ENCODE measurements at places on chromosomes 7 and 10.

GRCh38 chr7:137965942-137966640 is 35.8 kb downstream of the CREB3L2 start:
- H3K36me3 ChIP-seq: no peaks in the 10 kb centered on the region
- no peak overlapping the region for H3K4me3 ChIP-seq
- no peaks in the 10 kb centered on the region for H3K27me3 ChIP-seq
- no peak for DNase-seq
- H3K4me1 ChIP-seq: peaks cover 61% of the 10 kb centered on the region
- peak overlapping the region; percentile 85 for H3K27ac ChIP-seq

- DNase-seq: no peak
- no peaks in the 10 kb centered on the region for H3K27me3 ChIP-seq
- H3K4me3 ChIP-seq: no peak overlapping the region
- H3K4me1 ChIP-seq: no peaks in the 10 kb centered on the region
- no peak overlapping the region for H3K27ac ChIP-seq
- no peaks in the 10 kb centered on the region for H3K36me3 ChIP-seq
Measured at GRCh38 chr10:11042357-11042756, 24.7 kb downstream of the CELF2 start.

GRCh38 chr10:114322344-114322743 is 82.0 kb downstream of the AFAP1L2 start:
- no peak overlapping the region for H3K4me3 ChIP-seq
- H3K4me1 ChIP-seq: no peaks in the 10 kb centered on the region
- no peak overlapping the region for H3K27ac ChIP-seq
- DNase-seq: no peak
- H3K36me3 ChIP-seq: peaks cover 6% of the 10 kb centered on the region
- H3K27me3 ChIP-seq: no peaks in the 10 kb centered on the region

DNA sequence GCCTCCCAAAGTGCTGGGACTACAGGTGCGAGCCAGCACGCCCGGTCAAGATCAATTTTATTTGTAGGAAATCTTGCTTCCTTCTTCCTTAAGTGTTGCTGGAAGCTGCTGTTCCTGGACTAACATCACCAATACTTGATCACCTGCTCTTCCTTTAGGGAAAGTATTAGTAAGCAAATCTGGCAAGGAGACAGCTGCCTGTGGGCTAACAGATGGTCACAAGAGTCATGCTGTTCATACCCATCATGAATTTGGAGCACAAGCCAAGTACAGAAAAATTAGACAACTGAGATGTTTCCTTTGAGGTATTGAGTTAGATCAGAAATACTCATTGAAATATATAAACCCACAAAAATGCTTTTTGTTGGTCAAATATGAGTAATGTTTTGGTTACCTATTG is 27.9 kb downstream of the BAIAP2L1 start:
- no peak overlapping the region for H3K4me3 ChIP-seq
- no peaks in the 10 kb centered on the region for H3K4me1 ChIP-seq
- H3K36me3 ChIP-seq: no peaks in the 10 kb centered on the region
- no peaks in the 10 kb centered on the region for H3K27me3 ChIP-seq
- no peak for DNase-seq
- no peak overlapping the region for H3K27ac ChIP-seq

GRCh38 chr7:116511552-116512519 is 12.3 kb downstream of the CAV2 start:
- peak overlapping the region; percentile 73 for H3K27ac ChIP-seq
- peaks cover 16% of the 10 kb centered on the region for H3K36me3 ChIP-seq
- H3K27me3 ChIP-seq: no peaks in the 10 kb centered on the region
- DNase-seq: peak; percentile 70
- peaks cover 14% of the 10 kb centered on the region for H3K4me1 ChIP-seq
- H3K4me3 ChIP-seq: peak overlapping the region; percentile 49

- no peaks in the 10 kb centered on the region for H3K4me1 ChIP-seq
- H3K27me3 ChIP-seq: no peaks in the 10 kb centered on the region
- DNase-seq: no peak
- H3K36me3 ChIP-seq: no peaks in the 10 kb centered on the region
Measured at GRCh38 chr10:37439826-37440225, 314.4 kb downstream of the ANKRD30A start.
